ENCODE measurements at places on chromosomes 13 and 19.

- DNase-seq, result no peak
Observed at GRCh38 chr13:44758630-44759383, 182.7 kb upstream of the TSC22D1 start.

DNA sequence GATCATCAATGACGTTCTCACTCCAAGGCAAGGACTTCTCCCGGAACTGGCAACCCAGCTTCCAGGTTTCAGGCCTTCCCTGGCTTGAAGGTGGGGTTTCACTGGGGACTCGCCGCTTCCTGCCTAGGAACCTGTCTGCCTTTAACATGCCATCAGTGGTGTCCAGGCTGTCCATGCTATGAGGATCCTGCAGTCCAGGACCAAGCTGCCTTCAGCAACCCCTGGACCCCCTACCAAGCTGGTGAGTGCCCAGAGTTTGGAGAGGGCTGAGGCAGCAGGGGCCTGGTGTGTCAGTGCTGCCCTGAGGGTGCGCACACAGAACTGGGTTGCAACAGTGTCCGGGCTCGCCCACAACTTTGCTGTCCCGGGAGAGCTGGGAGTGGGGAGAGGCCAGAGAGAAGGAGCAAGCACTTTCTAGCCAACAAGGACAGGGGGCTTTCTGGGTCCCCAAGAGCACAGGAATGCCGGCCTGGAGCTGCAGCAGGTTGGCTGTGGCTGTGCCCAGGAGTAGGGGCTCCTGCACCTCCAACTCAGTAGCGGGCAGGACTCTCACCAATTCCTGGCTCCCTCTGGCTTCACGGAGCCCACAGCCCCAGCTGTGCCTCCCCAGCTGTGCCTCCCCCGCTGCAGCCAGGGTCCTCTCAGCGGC lies 1563.2 kb upstream of the MIR17HG start:
- no peak for DNase-seq

GRCh38 chr13:66137384-66137783 lies 1092.8 kb downstream of the PCDH9 start:
- no peak for DNase-seq

- DNase-seq, result no peak
Observed at GRCh38 chr19:54461210-54461609, 2.4 kb downstream of the LENG9 start.

DNA sequence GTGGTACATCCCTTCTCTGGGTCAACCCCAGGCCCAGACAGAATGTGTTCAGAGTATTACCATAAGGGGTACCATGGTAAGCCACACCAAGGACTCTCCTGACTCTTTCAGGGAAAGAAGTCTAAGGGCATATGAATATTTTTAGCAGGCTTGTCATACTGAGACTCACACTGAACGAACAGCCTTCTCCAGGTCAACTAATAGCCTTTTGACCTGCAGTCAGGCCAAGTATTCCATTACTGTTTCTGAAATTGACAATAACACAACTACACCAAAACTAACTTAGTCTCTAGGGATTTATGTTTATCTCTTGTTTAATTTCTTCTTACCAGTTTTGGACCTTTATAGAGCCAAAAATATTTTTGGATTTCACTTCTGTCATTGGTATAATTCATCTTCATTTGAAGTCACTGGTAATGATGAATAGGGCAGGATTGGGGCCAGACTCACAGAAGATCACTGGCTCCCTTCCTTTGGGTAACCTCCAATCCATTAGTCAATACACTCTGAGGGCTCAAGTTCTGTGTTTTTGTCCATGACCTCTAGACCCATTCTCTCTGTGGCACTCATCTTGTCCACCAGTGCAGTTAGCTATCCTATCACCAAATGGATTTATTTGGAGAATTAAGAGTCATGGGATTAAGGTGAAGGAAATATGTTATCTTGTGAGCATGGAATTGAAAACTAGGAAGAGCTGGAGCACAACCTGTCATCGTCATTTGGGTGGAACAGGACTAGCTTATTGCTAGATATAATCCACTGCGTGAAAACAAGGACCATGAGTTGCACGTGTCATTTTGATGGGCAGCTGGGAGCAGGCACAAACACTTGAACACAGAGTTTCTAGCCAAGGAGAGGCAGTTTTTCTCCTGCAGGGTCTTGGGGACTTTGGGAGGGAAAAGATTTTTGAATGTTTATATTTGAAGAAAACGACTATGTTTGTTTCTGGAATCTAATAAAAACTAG lies 313.3 kb downstream of the DCLK1 start:
- no peak for DNase-seq

GRCh38 chr19:13790354-13790753 lies 4.9 kb upstream of the ZSWIM4 start:
- DNase-seq, result no peak

- DNase-seq, result no peak
Observed at GRCh38 chr19:6376512-6377190, 918 bp upstream of the PSPN start.

- DNase-seq, result no peak
Observed at GRCh38 chr13:74751739-74752138, 617.5 kb upstream of the KLF12 start.

DNA sequence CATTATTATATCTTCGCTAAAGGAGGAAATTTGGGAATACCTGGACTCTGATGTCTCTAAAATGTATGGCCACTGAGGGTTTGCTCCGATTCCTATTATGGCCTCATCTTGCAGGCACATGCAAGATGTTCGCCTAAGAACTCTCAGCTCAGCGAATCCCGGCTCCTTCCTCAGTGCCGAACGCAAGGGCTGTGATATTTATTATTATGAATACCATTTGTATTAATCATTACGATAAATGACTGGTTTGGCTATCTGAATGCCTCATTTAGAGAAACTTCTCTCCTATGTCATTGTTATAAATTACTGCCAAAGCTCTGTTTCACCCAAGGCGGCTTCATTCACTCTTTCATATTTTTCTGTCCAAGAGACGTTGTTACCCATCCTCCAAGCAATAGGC lies 369.7 kb upstream of the TSHZ3 start:
- no peak for DNase-seq

DNA sequence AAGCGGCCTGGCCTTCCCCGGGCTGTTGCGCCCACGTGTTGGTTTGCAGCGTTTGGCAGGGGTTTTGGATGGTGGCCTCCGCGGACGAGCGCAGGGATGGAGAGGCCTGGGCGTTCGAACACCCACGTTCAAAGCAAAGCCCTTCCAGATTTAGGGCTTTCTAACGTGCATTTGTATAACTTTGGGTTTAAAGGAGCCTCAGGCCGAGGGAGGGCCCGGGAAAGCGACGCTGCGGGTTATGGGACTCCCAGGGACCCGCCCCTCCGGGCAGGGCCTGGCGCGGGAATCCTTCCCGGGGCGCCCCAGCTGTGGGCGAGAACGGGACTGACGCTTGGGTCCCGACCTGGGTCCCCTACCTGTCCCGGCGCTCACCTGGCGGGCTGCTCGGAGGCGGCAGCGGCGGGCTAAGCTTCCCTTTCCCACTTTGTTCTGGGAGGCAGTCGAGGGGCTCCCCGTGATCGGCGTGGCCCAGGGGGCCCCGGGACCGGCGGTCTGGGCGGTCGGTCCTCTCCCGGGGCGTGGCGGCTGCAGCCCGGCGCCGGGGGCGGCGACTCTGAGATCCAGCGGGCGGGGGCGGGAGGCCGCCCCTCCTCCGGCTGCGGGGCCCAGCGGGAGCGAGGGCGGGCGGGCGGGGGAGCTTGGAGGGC lies at the start of gene FBXO17:
Gene FBXO17 (minus strand): TSS at position 529 of the 647 bp plus-strand sequence. CDS start 25,423 bp downstream, outside the sequence.
- peak; percentile 49 for DNase-seq

DNA sequence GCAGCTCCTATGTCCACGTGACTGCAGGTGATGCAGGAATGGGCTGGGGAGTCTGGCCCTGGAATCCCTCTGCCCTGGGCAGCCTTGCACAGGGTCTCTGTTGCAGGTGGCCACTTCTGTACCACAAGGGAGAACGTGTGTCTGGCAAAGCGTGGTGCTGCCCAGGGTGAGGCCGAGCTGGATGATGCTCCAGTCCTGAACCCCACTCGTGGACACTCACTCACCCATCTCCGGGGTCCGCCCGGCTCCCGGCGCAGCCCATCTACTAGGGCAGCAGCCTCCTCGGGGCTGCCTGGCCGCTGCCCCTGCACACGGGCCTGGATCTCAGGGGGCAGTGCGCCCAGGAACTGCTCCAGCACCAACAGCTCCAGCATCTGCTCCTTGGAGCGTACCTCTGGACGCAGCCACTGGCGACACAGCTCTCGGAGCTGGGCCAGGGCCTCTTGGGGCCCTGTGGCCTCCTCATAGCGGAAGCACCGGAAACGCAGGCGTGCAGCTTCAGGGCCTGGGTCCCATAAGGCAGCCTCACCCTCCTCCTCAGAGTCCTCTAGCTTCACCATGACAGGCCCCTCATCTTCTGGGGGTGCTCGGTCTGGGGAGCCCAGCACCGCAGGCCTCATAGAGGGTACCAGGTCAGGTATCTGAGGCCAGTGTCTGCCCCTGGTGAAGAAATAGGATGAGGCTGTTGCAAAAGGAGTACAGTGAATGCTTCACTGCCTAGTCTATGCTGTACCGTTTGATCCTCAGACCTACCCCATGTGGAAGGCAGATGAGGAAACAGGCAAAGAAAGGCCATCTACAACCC lies 2.2 kb downstream of the MZF1 start:
- no peak for DNase-seq

DNA sequence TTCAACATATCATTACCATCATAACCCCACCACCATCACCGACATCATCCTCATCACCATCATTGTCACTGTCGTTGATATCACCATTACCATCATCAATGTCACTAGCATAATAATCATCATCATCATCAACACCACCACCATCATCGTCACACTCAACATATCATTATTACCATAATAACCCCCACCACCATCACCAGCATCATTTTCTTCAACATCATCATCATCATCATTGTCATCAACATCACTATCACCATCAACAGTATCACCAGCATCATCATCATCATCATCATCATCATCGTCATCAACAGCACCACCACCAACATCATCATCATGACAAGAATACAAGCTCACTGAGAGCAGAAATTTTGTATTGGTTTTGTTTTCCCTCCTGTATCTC lies 83.8 kb downstream of the MBD3L1 start:
- DNase-seq, result no peak

DNA sequence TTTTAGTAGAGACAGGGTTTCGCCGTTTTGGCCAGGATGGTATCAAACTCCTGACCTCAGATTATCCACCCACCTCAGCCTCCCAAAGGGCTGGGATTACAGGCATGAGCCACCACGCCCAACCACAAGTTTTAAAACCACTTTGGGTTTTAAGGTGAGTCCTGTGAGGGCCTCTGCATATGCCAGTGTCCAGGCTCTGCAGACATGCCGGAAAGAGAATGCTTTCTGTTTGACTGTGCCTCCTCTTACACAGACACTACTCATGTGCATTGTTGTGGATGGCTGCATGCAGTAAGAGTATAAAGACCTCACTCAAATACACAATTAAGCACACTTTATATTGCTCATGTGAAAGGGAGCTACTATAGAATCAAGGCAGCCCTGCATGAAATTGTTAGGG lies 20.8 kb upstream of the SLC25A30 start:
- DNase-seq, result no peak

- DNase-seq, result no peak
Observed at GRCh38 chr13:26678796-26679195, 81.8 kb downstream of the GPR12 start.

DNA sequence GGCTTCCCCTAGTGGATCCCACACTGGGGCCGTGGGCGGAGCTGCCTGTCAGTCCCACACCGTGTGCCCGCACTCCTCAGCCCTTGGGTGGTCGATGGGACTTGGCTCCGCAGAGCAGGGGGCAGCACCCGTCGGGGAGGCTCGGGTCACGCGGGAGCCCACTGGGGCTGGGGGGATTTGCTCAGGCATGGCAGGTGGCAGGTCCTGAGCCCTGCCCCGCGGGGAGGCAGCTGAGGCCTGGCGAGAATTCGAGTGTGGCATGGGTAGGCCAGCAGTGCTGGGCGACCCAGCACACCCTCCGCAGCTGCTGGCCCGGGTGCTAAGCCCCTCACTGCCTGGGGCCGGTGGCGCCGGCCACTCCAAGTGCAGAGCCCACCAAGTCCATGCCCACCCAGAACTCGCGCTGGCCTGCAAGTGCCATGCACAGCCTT lies 481.7 kb upstream of the PRR20A start:
- no peak for DNase-seq

- peak; percentile 69 for DNase-seq
Observed at GRCh38 chr13:31424130-31424729, 224.5 kb downstream of the B3GLCT start.

GRCh38 chr19:23116802-23117571 lies at the start of gene ZNF730:
Gene ZNF730, plus strand, starts transcription at chr19:23117025. Its CDS starts 149 bp downstream, at chr19:23117174.
- peak; percentile 79 for DNase-seq

GRCh38 chr19:18551631-18552030 lies 6.0 kb upstream of the KXD1 start:
- DNase-seq, result no peak

GRCh38 chr19:36049080-36049698 lies 4.9 kb downstream of the THAP8 start:
- DNase-seq, result no peak

- no peak for DNase-seq
Observed at GRCh38 chr19:15479391-15480345, at the start of gene PGLYRP2. Gene PGLYRP2, minus strand, starts transcription at chr19:15479501. Its CDS starts 130 bp downstream, at chr19:15479371.

GRCh38 chr13:28611654-28612131 lies 47.2 kb upstream of the POMP start:
- DNase-seq, result no peak

DNA sequence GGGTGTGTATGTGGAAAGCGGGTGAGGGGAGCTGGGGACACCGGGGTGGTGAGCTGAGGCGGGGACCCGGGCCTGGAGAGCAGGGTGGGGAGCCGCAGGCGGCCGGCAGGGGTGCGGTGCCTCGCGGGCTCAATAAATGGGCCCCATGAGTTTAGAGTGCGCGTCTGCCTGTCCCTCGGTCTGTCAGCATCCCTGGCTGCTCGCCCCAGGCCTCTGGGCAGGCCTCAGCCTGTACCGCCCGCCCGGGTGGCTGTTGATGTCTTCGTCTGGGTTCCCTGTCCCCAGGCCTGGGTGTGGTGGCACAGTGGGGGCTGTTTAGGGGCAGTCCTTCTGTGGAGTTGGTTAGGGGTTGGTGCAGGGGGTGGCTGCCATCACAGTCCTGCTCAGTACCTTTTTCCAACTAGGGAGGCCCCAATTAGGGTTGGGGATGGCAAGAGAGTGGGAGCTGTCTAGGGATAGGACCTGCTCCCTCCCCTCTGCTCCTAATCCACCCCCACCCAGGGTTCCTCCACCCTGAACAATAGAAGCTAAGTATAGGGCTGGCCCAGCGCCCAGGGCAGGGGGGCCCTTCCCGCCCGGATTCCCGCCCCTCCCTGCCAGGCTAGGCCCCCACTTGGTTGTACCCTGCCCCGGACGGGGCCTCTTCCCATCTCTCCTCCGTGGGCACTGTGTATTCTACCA lies 12.2 kb downstream of the CIC start:
- DNase-seq, result no peak

DNA sequence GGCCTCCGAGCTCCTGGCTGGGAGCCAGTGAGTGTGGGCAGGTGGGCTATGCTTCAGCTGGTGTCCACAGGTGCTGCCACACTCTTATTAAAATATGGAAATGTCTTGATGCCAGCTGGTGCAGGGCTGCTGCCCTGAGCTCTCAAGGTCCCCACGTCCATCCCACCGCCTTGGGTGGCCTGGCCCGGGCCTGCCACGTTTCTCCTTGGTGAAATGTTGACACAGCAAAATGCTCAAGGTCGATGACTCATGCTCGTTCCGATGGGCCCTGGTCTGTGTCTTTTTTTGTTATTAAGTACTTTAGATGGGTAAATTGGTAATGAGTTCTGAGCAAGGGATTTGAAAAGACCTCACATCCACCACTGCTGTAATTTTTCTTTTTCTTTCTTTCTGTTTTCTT lies 524.7 kb downstream of the MYO16 start:
- DNase-seq, result no peak

- no peak for DNase-seq
Observed at GRCh38 chr13:33775339-33776108, 42.4 kb upstream of the RFC3 start.

GRCh38 chr13:94308832-94309231 lies 170.7 kb downstream of the DCT start:
- no peak for DNase-seq

GRCh38 chr19:55677572-55678028 lies 2.6 kb downstream of the EPN1 start:
- no peak for DNase-seq

Measured in GM10248 (cell line).